Calu3 (cell line): ENCODE measurements at places on chromosomes 2 and 18.

DNA sequence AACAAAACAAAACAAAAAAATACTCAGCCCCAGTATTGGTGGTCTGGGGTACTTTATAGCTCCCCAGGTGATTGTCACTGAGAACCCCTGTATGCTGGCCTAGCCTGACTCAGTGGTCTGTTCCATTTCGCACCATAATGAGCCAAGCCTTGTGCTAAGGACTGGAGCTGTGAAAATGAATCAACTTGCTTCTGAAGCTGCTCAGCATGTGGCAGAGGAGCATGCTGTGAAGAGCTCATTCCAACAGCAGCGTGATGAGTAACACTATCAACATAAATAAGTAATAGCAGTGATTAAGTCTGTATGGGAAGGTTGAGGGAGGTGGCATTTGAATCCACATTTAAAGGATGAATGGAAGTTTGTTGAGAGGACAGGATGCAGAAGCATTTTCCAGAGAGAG, 67.2 kb upstream of the ATL2 start:
- no peak for DNase-seq

GRCh38 chr2:55282110-55282917, 13.3 kb upstream of the MTIF2 start:
- DNase-seq, result peak; percentile 85

GRCh38 chr2:65913813-65914212, 481.4 kb upstream of the SPRED2 start:
- DNase-seq, result no peak

GRCh38 chr2:38153476-38154135, 77.7 kb upstream of the CYP1B1 start:
- DNase-seq, result no peak

DNA sequence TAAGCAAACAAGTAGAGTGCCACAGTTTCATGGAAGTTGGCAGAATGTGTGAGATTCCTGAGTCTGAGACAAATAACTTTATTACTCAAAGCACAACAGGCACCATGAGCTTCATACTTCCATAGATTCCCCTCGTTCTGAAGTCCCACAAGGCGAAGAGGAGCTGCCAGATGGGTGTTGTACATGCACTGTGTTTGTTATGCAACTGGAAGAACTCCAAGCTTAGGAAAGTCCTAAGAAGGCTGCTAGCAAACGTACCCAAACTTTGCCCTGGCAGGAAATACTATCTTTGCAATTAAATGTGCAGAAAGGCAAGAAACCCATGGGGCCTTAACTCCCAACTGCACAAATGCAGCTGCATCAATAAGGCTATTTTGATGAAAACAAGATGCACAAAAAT, 1.6 kb upstream of the GCA start:
- DNase-seq, result no peak

DNA sequence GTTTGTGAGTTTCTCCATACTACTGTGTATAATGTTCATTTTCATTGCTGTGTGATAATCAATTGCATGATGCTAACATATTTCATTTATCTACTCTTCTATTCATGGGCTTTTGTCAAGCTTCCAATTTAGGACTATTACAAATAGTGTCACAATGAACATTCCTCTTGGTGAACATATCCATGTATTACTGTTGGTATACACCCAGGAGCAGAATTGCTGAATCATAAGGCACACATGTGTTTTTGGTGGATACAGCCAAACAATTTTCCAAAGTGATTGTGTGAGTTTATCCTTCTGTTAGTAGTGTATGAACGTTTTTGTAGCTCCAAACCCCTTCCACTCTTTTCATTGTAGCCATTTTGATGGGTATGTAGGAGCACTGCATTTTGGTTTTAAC, 101.6 kb upstream of the COPS8 start:
- DNase-seq, result no peak

DNA sequence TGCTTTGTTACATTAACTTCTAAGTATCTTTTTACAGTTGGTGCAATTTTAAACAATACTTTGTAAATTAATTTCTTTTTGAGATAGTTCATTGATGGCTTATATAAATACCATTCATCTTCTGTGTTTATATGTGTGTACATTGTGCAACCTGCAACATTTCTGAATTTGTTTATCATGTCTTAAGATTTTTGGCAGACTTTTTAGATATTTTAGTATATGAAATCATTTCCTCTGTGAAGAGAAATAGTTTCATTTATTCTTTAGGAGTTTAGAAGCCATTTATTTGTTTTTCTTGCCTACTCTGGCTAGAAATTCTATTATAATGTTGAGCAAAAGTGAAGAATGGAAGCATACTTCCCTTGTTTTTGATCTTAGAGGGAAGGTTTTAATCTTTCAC, 337.8 kb upstream of the DSEL start:
- DNase-seq, result no peak

- no peak for DNase-seq
Observed at GRCh38 chr2:146721486-146721885, 1123.3 kb upstream of the ACVR2A start.

- no peak for DNase-seq
Observed at GRCh38 chr2:85744055-85744454, 9.7 kb upstream of the ATOH8 start.

GRCh38 chr2:170930131-170930990, 1.3 kb downstream of the GORASP2 start:
- peak; percentile 35 for DNase-seq

DNA sequence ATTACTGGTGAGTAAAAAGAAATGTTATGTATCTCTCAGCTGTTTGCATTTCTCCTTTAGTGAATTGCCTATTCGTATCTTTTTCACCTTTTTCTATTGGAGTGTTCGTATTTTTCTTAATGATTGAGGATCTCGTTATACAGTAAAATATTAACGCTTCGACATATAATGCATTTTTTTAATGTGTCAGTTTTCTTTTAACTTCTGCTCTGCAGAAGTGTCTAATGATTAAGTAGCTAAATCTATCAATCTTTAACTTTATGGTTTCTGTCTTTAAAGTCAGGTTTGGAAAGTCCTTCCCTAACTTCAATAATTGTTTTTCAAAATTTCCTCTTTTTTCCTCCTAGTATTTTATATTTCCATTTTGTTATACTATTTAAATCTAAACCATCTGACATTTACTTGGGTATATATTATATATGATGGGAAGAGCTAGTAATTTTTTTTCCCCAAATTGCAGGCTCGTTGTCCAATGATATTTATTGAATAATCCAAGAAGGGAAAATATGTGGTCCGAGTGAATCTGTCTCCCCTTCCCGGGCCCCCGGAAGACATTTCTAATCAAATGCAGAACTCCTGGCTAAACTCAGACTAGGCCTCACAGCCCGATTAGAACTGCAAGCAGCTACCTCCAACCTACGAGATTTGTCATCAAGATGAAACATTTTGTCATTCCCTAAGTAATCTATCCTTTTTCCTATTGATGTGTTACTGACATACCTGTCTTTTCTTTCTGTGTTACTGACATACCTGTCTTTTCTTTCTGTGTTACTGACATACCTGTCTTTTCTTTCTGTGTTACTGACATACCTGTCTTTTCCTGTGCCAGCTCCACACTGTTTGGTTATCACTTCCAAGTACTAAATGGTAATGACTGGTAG, 17.2 kb downstream of the PCBP1 start:
- peak; percentile 65 for DNase-seq

GRCh38 chr2:145154731-145155130, 634.8 kb upstream of the ZEB2 start:
- no peak for DNase-seq

DNA sequence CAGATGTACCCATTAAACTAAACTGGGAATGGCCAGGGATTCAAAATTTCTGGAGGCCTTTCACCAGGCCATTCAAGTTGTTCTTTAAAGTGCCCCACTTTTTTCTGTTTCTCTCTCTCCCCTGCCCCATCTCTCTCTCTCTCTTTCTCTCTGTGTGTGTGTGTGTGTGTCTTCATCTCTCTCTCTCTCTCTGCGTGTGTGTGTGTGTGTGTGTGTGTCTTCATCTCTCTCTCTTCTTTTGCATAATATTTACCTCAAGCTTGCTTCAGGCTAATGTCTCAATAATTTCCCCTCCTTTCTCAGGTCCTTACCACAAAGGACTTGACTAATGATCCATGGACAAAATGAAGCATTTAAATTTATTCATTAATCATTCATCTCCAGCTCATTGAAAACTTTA, 164.2 kb upstream of the KLHL14 start:
- no peak for DNase-seq

GRCh38 chr18:58639751-58640427, 11.0 kb upstream of the ALPK2 start:
- no peak for DNase-seq

DNA sequence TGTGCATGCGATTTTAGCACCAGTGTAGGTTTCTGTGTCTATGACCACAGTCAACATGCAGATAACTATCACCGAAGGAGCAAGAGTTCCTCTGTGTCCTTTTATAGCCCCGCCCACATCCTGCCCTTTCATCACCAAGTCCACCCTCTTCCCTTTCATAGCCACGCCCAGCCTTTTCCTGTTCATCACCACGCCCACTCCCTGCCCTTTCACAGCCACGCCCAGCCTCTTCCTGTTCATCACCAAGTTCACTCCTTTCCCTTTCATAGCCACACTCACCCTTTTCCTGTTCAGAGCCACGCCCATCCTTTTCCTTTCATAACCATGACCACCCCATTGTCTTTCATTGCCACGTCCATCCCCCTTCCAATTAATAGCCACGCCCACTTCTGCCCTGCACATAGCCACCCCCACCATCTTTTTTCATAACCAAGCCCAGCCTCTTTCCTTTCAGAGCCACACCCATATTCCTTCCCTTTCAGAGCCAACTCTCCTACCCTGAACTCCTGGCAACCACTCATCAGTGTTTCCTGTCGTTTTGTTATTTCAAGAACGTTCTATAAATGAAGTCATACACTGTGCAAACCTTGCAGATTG, 273.9 kb downstream of the MYT1L start:
- DNase-seq, result no peak

GRCh38 chr2:20439193-20439475, 7.7 kb upstream of the RHOB start:
- peak; percentile 47 for DNase-seq

DNA sequence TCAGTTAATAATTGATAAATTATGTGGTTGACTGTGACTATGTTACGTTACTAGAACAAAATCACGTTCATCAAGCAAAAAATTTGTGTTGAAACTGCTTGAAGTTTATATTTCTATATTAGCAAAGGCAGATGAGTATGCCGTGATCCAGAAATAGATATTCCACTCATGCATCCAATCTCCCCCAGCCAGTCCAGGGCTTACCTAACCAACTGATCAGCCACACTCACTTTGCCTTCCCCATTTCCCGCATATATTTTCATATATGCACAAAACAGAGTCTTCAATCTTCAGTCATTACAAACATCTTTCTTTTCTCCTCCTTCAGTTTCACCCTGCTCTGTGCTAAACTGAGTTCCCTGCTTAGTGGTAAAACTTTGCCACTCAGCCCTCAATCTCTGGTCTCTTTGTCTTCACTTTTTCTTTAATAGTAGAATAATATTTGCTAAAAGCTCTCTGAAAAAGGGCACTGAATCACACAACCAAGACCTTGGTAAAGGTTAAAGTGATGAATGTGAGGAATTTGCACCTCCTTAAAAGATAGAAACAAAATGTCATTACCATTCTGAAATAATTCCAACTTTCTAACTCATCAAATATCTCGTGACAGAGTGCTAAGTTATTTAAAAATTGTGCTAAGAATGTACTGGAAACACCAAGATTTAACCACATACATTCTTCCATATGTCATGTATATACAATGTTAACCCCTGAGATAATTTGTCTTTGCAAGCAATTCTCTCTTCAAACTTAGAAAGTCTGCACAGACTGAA, 893.2 kb upstream of the CRIM1 start:
- DNase-seq, result no peak

DNA sequence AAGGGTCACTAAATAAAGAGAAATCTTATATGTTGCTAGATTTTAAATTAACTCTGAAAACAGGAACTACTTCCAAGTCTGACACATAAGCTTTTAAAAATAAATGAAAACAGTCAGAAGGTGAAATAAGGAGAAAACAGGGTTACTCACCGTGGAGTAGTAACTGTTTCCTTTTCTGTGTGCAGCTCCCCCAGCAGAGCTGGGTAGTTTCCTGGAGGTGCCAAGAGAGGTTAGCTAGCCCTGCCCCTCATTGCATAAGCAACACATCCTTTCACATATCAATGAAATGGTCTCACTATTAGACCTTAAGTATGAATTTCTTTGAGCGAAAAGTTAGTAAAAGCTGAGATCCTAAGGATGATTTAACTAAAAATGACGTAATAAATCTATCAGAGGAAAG, 54.0 kb upstream of the GPR75 start:
- peak; percentile 27 for DNase-seq
